Stimulated activated CD8-positive, alpha-beta memory T cell treated with anti-CD3 and anti-CD28 coated beads, Interleukin-15, amount 100 ng/mL, for 4 hours (primary cell): ENCODE measurements at places on chromosomes 2 and 18.

DNA sequence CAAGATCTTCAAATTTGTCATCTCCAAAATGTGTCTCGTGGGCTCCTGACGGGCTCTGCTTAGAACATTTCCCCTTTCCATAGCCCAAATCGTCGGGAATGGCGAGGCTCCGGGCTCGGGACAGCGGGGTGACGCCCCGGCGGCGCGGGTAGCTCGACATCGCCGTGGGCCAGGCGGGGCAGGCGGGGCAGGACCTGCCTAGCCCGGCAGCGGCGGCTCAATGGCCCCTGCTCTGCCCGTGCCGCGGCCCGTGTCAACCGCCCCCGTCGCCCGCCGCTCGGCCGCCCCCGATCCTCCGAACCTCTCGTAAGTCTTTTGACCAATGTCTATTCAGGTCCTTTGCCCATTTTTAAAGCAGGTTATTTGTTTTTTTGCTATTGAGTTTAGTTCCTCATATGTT, 111.2 kb downstream of the PMAIP1 start:
- no peak for DNase-seq

GRCh38 chr2:149223472-149224095, 106.8 kb upstream of the LYPD6 start:
- no peak for DNase-seq

- no peak for DNase-seq
Measured at GRCh38 chr2:182220335-182220734, 206.5 kb downstream of the PDE1A start.

DNA sequence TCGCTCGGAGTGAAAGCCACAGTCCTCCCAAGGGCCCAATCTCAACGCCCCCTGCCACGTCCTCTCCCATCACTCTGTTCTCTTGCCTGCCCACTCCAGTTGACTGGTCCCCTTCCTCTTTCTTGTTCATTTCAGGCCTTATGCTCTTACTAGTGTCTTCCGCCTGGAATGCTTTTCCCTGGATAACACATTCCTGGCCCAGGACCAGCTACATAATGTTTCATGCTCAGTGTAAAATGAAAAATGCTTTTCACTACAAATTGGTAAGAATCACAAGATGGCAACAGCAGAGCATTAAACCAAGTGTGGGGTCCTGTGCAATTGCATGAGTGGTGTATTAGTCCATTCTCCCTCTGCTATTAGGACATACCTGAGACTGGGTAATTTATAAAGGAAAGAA, 417.2 kb upstream of the KLHL29 start:
- DNase-seq, result no peak

DNA sequence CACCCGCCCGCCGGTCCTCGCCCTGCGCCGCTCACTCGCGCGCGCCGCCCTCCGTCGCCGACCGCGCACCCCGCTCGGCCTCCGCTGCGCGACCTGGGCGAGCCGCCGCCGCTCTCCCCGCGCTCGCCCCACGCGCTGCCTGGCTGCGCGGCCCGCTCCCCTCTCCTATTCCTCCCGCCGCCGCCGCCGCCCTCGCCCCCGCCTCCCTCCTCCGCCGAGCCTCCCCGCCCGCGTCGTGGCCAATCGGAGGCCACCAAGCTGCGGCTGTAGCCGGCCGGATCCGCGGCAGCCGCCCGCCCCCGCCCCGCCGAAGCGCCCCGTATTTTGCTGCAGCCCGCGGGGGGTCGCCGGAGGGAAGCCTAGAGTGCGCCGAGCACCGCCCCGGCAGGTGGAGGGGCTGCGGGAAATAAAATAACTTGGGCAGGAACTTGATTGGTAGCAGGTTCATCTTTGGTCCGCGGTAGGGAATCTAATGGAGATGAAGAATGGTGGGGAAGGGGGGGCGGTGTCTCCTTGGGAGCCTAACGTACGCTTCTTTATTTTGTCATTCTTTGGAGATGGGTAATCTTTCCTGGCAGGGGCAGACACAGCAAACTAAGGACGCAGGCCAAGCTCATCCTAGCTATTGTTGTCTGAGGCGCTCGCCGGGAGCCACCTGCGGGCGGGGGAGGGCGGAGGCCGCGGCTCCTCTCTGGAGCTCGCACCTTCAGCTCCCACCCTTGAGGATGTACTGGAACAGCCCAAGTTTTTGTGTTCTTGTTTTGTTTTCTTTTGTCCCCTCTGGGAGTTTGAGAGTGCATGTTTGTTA, 1.1 kb upstream of the CDH2 start:
- DNase-seq, result no peak
